Activated CD4-positive, CD25-positive, alpha-beta regulatory T cell (primary cell): ENCODE measurements at places on chromosomes 13 and 19.
A peak's percentile ranks its signal among the peaks of the same experiment; 100 is the strongest.

DNA sequence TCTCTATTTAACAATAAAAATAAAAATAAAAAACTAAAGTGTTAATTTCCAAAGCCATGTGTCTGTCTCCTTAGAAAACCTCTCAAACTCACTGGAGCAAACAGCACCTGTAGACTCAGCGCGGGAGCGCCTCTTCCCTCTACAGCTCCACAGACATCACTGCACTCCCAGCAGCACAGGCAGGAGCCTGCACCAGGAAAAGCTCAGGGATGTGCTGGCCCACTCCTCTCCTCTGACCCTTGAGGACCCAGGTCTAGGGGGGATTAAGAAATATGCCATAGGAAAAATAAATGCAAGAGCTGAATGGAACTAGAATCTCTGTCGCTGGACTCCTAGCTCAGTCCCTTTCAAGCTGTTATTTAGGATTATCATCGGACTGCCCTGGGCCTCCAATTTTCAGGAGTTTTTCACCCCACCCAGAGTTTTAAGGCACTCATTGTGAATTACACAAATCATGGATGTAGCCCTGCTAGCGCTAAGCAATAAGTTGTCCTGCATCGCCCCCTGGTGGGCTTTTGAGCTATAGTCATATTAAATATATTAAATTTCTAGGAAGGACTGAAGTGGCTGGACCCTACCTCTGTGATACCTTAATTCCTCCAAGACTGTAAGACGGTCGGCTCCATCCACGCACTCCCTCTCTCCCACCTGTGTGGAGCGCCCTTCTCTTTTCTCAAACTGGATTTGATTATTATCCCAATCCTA lies 333.9 kb downstream of the UQCRFS1 start:
- peak; percentile 2 for DNase-seq

DNA sequence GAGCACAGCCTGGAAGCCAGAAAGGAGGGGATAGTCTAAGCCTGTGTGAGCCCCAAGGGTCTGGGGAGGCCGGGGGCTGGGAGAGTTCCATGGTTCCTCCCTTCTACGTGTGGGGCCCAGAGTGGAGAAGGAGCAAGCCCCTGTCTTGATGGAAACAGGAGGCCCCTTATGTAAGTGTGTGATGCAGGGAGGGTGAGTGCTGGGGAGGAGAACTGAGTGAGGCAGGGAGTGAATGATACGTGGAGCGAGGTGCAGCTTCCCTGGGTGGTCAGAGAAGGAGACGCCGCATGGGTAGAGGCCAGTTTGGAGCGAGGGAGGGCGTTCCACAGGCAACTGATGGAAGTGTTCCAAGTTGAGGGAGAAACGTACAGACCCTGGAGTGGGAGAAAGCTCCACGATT lies 16.0 kb downstream of the MAG start:
- DNase-seq = no peak

DNA sequence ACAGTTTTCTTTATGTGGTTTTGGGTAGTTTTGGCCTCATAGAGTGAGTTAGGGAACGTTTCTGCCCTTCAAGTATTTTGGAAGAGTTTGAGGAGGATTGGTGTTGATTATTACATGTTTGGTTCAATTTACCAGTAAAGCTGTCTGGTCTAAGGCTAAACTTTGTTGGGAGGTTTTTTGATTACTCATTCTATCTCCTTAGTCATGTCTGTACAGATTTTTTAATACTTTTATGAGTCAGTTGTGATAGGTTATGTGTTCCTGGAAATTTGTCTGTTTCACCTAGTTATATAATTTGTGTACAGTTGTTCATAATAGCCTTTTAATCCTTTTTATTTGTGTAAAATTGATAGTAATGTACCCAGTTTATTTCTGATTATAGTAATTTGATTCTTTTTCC lies 20.4 kb downstream of the RNF17 start:
- DNase-seq = no peak

DNA sequence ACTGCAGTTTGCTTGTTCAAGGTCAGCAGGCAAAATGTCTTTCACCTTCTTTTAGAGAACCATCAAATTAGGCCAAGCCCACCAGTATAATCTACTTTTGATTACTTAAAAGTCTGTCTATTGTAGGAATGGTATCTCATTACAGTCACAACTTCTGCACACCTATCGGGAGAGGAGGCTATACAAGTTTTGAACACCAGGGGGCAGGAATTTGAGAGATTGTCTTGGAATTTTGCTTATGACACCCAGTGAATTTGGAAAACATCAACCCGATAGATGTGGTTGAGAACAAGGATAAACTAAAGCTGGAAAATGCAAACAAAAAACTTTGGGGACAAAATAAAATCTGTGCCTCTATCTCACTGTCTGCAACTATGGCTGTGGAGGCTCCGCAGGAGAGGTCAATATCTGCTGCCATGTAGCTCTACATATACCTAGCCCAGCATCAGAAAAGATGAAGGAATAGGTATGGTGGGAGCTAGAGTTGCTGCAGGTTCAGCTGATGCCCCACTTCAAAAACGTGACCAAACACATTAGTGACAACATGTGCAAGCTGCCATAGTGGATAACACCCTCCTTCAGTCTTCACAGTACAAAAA lies 1299.2 kb upstream of the SPRY2 start:
- no peak for DNase-seq

- no peak for DNase-seq
Observed at GRCh38 chr13:51524829-51525566, 59.3 kb upstream of the WDFY2 start.

DNA sequence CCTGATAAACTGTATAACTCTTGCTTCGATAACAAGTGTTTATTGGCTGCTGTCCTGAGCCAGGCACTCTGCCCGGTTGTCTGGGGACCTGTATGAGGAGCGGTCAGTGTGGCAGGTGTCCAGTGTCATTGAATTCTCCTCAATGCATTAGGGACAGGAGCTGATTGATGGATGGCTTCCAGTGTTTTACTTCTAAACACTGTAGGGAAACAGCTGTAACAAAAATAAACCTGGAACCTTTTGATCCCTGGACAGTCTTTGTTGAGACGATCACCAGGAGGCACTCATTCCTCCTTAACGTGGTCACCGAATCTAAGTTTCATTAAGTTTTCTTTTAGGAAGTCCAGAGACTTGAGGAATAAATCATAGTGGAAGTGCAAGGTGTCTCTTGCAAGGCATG lies 17.9 kb downstream of the UBAC2 start:
- DNase-seq = no peak

DNA sequence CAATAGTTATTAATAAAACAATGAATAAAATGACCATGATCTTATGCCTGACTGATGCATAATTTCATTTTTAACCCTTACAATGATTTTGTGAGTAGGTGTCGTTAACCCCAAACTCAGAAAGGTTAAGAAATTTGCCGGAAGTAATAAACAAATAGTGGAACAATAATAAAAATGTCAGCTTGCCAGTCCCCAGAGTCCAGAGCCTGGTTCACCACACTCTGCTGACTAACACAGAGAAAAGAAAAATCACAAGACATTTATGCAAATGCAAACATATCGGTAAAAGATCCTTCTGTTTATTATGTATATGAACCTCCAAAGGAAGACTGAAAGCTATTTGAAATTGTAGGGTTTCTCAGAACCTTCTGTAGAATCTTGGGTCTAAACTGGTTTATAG lies 563.7 kb downstream of the EFNB2 start:
- no peak for DNase-seq
